Thyroid gland (tissue), 4 donors: ENCODE measurements at places on chromosomes 7 and 10.

- H3K36me3 ChIP-seq, result no peaks in the 10 kb centered on the region
- H3K4me3 ChIP-seq, result no peak overlapping the region
- H3K27me3 ChIP-seq, result no peaks in the 10 kb centered on the region
- DNase-seq, result no peak
- H3K27ac ChIP-seq, result no peak overlapping the region
Observed at GRCh38 chr7:99105756-99106155, 38.2 kb downstream of the SMURF1 start.

DNA sequence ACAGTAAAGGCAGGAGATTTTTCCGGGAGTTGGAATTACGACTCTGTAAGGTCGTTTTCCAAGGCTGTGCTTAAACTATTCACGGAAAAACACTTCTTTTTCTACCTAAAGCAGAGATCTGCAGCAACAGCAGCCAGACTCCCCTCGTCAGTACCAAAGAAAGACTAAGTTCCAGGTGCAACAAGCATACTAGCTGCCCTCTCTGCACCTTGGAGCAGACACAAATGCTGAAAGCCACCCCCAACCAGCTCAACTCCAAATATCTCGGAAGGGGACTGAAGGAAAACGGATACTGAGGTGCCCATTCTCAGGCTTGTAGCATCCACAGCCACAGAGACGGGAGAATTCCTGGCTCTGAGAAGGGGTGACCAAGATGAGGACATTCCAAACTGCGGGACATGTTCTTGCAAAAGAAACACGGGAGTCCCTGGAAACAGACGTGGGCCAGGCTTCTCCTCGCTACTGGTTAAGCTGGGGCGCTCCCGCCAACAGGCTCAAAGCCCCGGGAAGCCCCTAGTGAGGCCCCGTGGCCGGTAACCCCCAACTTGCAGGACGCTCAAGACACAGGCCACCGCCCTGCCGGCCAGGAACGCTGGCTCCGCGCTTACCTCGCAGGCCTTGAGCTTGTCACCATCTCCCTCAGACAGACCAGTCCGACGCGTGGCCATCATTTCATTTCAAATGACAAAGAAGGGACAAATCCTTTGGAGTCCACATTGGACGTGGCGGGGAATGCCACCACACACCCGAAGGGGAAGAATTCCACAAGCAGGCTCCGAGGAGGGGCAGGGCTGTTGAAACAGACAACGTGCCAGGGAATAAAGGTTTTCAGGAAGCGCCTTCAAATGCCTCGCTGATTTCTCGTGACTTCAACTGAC lies 2.2 kb downstream of the ARHGAP21 start:
- H3K4me3 ChIP-seq, result peak overlapping the region; percentile 77
- peaks cover 38% of the 10 kb centered on the region for H3K4me1 ChIP-seq
- no peaks in the 10 kb centered on the region for H3K27me3 ChIP-seq
- no peaks in the 10 kb centered on the region for H3K36me3 ChIP-seq
- peak overlapping the region; percentile 96 for H3K27ac ChIP-seq

DNA sequence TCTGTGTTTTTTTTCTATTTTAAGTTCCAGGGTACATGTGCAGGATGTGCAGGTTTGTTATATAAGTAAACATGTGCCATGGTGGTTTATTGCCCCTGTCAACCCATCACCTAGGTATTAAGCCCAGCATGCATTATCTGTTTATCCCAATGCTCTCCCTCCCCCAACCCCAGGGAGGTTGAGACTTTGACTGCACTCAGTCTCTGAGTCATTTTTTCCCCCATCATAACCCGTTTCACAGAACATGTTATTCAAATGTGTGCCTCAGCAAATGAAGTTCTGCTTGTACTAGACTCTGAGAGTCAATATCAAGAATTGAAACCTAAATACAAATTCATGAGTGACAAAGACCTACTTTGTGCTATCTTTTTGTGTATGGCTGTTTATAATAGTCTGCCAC lies 70.0 kb upstream of the CYP26C1 start:
- no peaks in the 10 kb centered on the region for H3K4me1 ChIP-seq
- H3K27me3 ChIP-seq, result no peaks in the 10 kb centered on the region
- H3K4me3 ChIP-seq, result no peak overlapping the region
- no peak overlapping the region for H3K27ac ChIP-seq
- H3K36me3 ChIP-seq, result no peaks in the 10 kb centered on the region

DNA sequence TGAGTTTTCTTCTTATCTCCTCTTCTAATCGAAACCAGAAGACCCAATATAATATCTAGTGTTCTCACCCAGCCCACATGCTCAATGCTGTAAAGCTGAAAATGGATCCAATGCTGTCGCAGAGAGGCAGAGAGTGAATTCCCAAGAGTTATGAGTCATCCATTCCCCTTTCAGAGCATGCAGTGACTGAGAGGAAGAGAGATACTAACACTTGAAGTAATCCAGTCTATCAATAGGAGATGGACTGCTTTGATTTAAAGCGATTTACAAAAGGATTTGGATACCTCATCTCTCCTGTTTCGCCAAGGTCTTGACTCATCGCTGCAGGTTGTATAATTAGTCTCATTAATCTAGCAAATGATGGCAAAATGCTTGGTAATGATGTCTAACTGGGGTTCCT lies 41.5 kb upstream of the PRKCQ start:
- no peaks in the 10 kb centered on the region for H3K27me3 ChIP-seq
- no peak overlapping the region for H3K4me3 ChIP-seq
- peaks cover 10% of the 10 kb centered on the region for H3K4me1 ChIP-seq

GRCh38 chr7:142025896-142026295 lies 30.2 kb downstream of the MGAM start:
- H3K27me3 ChIP-seq, result no peaks in the 10 kb centered on the region
- H3K36me3 ChIP-seq, result no peaks in the 10 kb centered on the region

GRCh38 chr7:126843336-126843735 lies 409.4 kb downstream of the GRM8 start:
- H3K4me1 ChIP-seq, result no peaks in the 10 kb centered on the region
- H3K36me3 ChIP-seq, result no peaks in the 10 kb centered on the region
- H3K4me3 ChIP-seq, result no peak overlapping the region

GRCh38 chr10:102761981-102762380 lies 18.2 kb downstream of the WBP1L start:
- no peak for DNase-seq
- H3K27ac ChIP-seq, result peak overlapping the region; percentile 6
- no peak overlapping the region for H3K4me3 ChIP-seq
- no peaks in the 10 kb centered on the region for H3K27me3 ChIP-seq
- H3K4me1 ChIP-seq, result peaks cover 76% of the 10 kb centered on the region
